Amygdala (tissue), 56 donors: ENCODE measurements at places on chromosomes 5 and 9.
A peak's percentile ranks its signal among the peaks of the same experiment; 100 is the strongest.

GRCh38 chr9:126152622-126153362, 173.8 kb upstream of the MVB12B start:
- DNase-seq = no peak

GRCh38 chr5:151921916-151922315, 2.7 kb downstream of the GLRA1 start:
- DNase-seq = no peak

GRCh38 chr5:154967421-154968024, 26.6 kb downstream of the MRPL22 start:
- DNase-seq = no peak

DNA sequence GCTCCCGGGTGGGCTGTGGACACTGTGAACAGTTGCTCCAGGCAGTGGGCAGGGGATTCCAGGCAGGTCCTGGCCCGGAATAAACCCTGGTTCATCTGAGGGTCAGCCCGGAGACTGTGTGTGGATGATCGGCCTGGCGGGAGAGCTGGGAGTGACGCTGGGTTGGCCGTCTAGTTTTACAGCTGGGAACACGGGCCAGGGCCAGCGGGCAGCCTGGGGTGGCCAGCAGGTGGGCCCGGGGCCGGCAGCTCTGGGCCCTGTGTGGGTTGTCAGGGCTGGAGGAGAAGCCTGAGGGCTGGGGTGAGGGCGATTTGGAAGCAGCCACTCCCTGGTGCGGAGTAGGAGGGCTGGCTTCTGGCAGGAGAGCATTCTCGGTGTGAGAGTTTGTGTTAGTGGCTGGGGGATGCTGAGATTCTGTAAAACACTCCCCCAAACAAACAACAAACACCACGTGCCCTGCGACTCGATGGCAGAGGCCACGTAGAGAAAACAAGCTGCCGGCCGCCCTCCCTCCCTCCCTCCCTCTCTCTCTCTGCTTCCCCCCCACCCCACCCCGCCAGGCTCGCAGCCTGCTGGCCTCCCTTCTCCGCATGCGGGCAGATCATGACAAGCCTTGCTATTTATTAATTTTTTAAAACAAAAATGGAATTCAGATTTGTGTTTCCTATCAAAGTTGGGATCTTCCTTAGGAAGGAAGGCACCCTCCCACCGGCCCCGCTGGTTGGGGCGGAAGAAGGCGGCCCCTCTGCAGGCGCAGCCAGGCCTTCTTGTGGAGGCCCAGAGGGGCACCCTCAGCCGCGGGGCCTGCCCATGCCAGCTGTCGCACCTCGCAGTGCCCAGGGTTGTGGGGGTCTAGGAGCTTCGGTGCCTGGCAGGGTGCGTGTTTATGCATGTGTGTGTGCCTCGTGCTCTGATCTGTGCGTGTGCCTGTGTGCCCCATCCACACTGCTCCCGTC, 49.5 kb downstream of the RXRA start:
- DNase-seq = no peak

- no peak for DNase-seq
Observed at GRCh38 chr9:2191609-2191972, 176.4 kb downstream of the SMARCA2 start.

GRCh38 chr5:43602461-43603343, at the start of gene NNT:
NNT (plus strand) TSS chr5:43603180; CDS start chr5:43609196, 6,016 bp downstream.
- peak; percentile 63 for DNase-seq

GRCh38 chr5:53083927-53084326, 25.6 kb downstream of the MOCS2 start:
- no peak for DNase-seq

GRCh38 chr9:113520109-113520642, 56.6 kb downstream of the RGS3 start:
- no peak for DNase-seq
